ENCODE measurements at places on chromosomes 11 and 22. TPM values are rescaled to one million over a fixed set of nuclear protein-coding genes. Genes with fewer than 3 reads are reported as not detected.
A peak's percentile ranks its signal among the peaks of the same experiment; 100 is the strongest.

The NLRP10 gene
- not detected for total RNA-seq

The PPFIA1 gene
- 78.0 TPM for total RNA-seq

The PPP2R5B gene
- total RNA-seq = 14.0 TPM

The MLC1 gene
- not detected for total RNA-seq

The GGTLC3 gene
- total RNA-seq = not detected

The MAP6 gene
- total RNA-seq = 1.6 TPM

The TH gene
- total RNA-seq = not detected

The INS gene
- not detected for total RNA-seq

The CALCA gene
- not detected for total RNA-seq

The PKNOX2 gene
- total RNA-seq = 1.0 TPM

The KCTD14 gene
- 0.64 TPM for total RNA-seq

The OR4D5 gene
- not detected for total RNA-seq

The NXPE2 gene
- 0.80 TPM for total RNA-seq

The DRICH1 gene
- total RNA-seq = not detected

- no peaks in the 10 kb centered on the region for H3K36me3 ChIP-seq
- H3K4me3 ChIP-seq = peak overlapping the region; percentile 93
- H3K27me3 ChIP-seq = no peaks in the 10 kb centered on the region
- H3K27ac ChIP-seq = peak overlapping the region; percentile 97
- DNase-seq = no peak
- H3K4me1 ChIP-seq = no peaks in the 10 kb centered on the region
These were observed 1.2 kb downstream of the TOB2 start for GRCh38 chr22:41445129-41446056.

- H3K27ac ChIP-seq = no peak overlapping the region
- no peaks in the 10 kb centered on the region for H3K27me3 ChIP-seq
- no peaks in the 10 kb centered on the region for H3K36me3 ChIP-seq
- no peaks in the 10 kb centered on the region for H3K4me1 ChIP-seq
These were observed 31.5 kb upstream of the SLC22A12 start for GRCh38 chr11:64559351-64560138.

- H3K4me1 ChIP-seq = no peaks in the 10 kb centered on the region
- H3K36me3 ChIP-seq = no peaks in the 10 kb centered on the region
- H3K27ac ChIP-seq = no peak overlapping the region
- DNase-seq = peak; percentile 36
- peaks cover 12% of the 10 kb centered on the region for H3K27me3 ChIP-seq
These were observed 2.5 kb downstream of the PNPLA5 start for GRCh38 chr22:43889201-43889859.

DNA sequence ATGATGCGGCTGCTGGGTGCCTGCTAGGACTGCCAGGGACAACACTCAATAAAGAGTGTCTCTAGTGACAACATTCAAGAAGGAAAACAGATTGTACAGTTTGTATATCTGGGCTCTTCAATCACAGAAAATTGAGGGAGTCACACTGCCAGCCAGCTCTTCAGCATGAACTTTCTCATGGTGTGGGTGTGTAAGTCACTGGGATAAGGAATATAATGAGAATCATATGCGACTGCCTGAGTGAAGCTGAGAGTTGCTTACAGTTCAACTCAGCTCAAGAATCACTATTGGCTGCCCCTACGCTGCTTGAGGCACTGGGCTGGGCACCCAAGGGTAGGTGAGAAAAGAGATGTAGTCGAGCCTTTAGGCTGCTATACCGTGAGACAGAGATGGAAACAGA, 328.1 kb upstream of the PITPNB start:
- no peaks in the 10 kb centered on the region for H3K4me1 ChIP-seq
- no peak overlapping the region for H3K4me3 ChIP-seq
- DNase-seq = no peak
- no peaks in the 10 kb centered on the region for H3K27me3 ChIP-seq
- H3K27ac ChIP-seq = no peak overlapping the region

DNA sequence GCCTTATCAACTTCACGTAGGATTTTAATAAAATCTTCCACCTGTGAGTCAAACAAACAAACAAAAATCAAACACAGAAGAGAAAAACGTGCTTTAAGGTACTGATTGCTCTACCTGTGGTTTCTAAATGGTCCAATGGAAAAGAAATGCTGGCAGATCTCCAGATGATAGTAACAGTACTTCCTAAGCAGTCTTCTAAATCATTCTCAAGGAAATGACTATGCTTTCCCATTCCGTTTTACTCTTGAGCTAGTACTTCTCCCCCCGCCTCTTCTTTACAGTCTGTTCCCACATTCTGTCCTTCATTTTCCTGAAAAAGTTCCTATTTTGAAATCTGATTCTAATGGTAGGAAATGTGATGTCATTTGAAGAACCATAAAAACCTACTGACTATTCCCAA, 25.4 kb downstream of the SAAL1 start:
- no peak overlapping the region for H3K27ac ChIP-seq
- DNase-seq = no peak
- no peaks in the 10 kb centered on the region for H3K27me3 ChIP-seq
- H3K36me3 ChIP-seq = no peaks in the 10 kb centered on the region
- H3K4me3 ChIP-seq = no peak overlapping the region

GRCh38 chr11:113192121-113192925, 122.1 kb upstream of the TTC12 start:
- no peak overlapping the region for H3K4me3 ChIP-seq
- no peaks in the 10 kb centered on the region for H3K4me1 ChIP-seq
- no peak for DNase-seq
- H3K36me3 ChIP-seq = no peaks in the 10 kb centered on the region
- H3K27ac ChIP-seq = no peak overlapping the region

DNA sequence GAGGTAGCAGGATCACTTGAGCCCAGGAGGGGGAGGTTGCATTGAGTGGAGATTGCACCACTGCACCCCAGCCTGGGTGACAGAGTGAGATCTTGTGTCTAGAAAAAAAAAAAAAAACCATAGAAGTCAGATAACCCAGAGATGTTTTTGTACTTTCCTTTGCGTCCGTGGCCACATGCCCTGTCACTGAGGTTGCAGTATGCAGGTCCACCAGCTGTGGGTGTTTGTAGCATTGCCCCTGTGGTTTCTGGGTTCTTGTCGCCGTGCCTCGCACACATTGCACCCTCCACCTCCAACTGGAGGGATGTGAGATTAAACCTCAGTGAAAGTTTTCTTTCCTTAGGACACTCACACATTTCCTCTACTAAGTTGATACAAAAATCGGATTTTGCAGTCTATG, 70.3 kb downstream of the TNRC6B start:
- no peaks in the 10 kb centered on the region for H3K4me1 ChIP-seq
- no peaks in the 10 kb centered on the region for H3K27me3 ChIP-seq
- H3K27ac ChIP-seq = no peak overlapping the region
- DNase-seq = no peak
- H3K36me3 ChIP-seq = no peaks in the 10 kb centered on the region

DNA sequence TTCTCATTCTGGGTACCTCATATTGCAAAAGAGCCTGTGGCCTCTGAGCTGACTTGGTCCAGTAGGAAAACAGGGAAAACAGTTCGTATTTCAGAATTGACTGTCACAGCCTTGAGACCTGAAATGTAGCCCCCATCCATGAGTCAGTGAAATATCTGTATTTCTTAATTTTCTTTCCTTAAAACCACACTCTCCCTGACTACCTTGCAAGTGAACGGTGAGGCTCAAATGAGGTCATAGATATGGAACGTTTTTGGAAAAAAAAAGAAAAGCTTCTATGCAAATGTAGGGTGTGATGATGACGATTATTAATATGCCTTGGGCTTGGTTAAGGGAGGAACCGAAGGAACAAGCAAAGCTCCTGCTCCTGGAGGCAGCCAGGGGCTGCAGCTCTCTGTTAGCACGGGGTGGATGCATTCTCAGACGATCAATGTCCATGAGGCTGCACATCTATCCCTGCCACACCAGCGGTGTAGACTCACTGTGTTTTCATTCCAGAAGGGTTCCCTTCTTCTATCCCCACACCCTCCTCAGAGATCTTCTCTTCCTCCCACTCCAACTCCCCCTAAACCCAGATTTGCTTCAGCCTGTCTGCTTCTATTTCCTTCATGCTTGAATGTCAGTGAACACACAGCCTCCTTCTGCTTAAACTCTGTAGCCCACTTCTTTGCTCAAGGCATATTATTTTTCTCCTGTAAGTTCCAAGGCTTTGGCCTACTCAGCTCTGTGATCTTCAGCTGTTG, 29.2 kb upstream of the SCN3B start:
- no peak overlapping the region for H3K4me3 ChIP-seq
- no peak for DNase-seq
- H3K36me3 ChIP-seq = no peaks in the 10 kb centered on the region
- H3K4me1 ChIP-seq = no peaks in the 10 kb centered on the region
- no peaks in the 10 kb centered on the region for H3K27me3 ChIP-seq
- H3K27ac ChIP-seq = no peak overlapping the region

- H3K27ac ChIP-seq = peak overlapping the region; percentile 74
- H3K36me3 ChIP-seq = no peaks in the 10 kb centered on the region
- no peaks in the 10 kb centered on the region for H3K4me1 ChIP-seq
- no peak for DNase-seq
These were observed 36.1 kb downstream of the UBASH3B start for GRCh38 chr11:122691549-122692150.

DNA sequence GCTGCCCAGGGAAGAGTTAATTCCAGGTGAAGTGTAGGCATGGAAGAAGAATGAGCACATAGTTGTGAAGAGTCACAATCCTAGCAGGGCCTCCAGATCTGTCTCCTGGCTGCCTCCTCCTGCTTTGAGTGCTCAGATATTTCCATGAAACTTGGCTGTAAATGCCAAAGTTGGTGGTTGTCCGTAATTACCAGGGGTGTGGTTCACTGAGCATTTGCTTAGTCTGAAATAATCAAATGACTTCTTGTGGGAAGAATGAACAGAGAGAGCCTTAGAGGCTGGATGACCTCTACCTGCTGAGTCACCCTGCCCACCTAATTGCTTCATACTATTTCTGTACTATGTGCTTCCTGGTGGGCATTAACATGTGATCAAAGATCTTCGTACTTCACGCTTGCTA, 50.9 kb downstream of the APIP start:
- no peak overlapping the region for H3K4me3 ChIP-seq
- H3K4me1 ChIP-seq = no peaks in the 10 kb centered on the region
- H3K27ac ChIP-seq = no peak overlapping the region

GRCh38 chr11:6419009-6419631, at the start of gene APBB1:
Gene APBB1 (minus strand): TSS chr11:6419094. CDS start chr11:6411347, 7,747 bp downstream.
- H3K27ac ChIP-seq = peak within 1 kb of the TSS; percentile 87
- peak; percentile 32 for DNase-seq
- H3K27me3 ChIP-seq = no peaks in the 10 kb centered on the region
- peak within 1 kb of the TSS; percentile 97 for H3K4me3 ChIP-seq
- H3K36me3 ChIP-seq = no peaks in the 10 kb centered on the region

GRCh38 chr11:6248248-6248647, 9.4 kb downstream of the CNGA4 start:
- no peak for DNase-seq
- H3K4me3 ChIP-seq = no peak overlapping the region
- H3K36me3 ChIP-seq = no peaks in the 10 kb centered on the region
- no peaks in the 10 kb centered on the region for H3K27me3 ChIP-seq
- H3K27ac ChIP-seq = no peak overlapping the region
- H3K4me1 ChIP-seq = no peaks in the 10 kb centered on the region

GRCh38 chr22:24089951-24090350, 78.8 kb downstream of the CABIN1 start:
- no peaks in the 10 kb centered on the region for H3K27me3 ChIP-seq
- H3K4me3 ChIP-seq = no peak overlapping the region
- peaks cover 1% of the 10 kb centered on the region for H3K36me3 ChIP-seq
- H3K27ac ChIP-seq = no peak overlapping the region
- DNase-seq = no peak
- H3K4me1 ChIP-seq = no peaks in the 10 kb centered on the region

GRCh38 chr11:119380827-119381180, 686 bp downstream of the USP2 start:
- H3K27me3 ChIP-seq = no peaks in the 10 kb centered on the region
- H3K4me1 ChIP-seq = peaks cover 4% of the 10 kb centered on the region
- H3K4me3 ChIP-seq = peak overlapping the region; percentile 55
- peak overlapping the region; percentile 89 for H3K27ac ChIP-seq
- peak; percentile 47 for DNase-seq

GRCh38 chr11:38814670-38815069, 2216.6 kb upstream of the RAG2 start:
- no peak overlapping the region for H3K4me3 ChIP-seq
- DNase-seq = no peak
- no peaks in the 10 kb centered on the region for H3K4me1 ChIP-seq

DNA sequence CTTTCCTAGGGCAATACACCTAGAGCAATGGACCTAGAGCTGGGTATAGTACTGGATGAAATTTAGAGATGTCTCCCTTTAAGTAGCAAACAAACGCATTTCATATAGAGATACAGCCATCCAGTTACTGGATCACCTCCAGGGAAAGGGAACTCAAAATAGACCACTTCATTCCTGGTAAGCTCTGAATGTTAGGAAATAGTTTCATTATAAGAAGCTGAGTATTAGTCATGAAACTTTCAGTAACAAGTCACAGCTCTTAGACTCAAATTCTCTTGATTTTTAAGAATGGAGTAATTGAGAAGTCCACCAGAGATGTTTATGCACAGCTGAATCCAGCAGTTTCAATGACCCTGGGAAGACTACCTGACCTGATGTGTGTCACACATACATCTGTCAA, 221.9 kb downstream of the FAM76B start:
- H3K4me3 ChIP-seq = no peak overlapping the region
- DNase-seq = no peak
- no peaks in the 10 kb centered on the region for H3K36me3 ChIP-seq
- H3K27me3 ChIP-seq = no peaks in the 10 kb centered on the region

DNA sequence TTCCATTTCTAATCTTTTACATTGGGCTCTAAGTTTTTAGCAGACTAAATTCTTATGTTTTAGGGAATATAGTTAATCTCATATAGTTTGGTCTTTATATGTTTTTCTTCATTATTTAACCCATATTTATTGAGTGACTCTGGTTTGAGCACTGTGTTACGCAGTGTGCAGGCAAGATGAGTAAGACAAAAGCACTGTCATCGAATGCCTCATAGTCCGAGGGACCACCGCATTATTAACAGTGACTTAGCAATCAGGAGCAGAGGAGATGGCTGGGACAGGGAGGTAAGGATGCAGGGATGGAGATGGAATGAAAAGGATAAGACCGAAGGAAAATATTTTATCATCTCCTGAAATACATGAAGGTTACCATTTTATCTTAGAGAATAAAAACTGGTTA, 65.2 kb upstream of the CTSC start:
- no peak overlapping the region for H3K4me3 ChIP-seq
- H3K36me3 ChIP-seq = no peaks in the 10 kb centered on the region
- no peak for DNase-seq
- H3K27me3 ChIP-seq = no peaks in the 10 kb centered on the region
- no peak overlapping the region for H3K27ac ChIP-seq

Measured in breast epithelium (tissue), 4 donors.